ENCODE measurements at places on chromosomes 2 and 18.

DNA sequence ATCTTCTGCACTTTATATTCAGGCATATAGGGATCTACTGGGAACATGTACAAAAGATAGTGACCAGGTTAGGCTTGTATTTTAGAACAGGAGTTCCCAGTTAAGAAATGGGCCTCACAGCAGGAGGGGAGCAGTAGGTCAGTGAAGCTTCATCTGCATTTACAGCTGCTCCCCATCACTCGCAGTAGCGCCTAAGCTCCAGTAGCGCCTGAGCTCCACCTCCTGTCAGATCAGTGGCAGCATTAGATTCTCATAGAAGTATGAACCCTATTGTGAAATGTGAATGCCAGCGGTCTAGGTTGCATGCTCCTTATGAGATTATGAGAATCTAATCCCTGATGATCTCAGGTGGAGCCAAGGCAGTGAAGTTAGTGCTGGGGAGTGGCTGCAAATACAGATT lies 224.4 kb upstream of the CYRIA start:
- no peak for DNase-seq

- no peak for DNase-seq
Measured at GRCh38 chr2:239910851-239911640, 114.1 kb downstream of the NDUFA10 start.

- no peak for DNase-seq
Measured at GRCh38 chr2:171553858-171554257, 31.6 kb downstream of the CYBRD1 start.

GRCh38 chr2:64489081-64489751 lies 34.9 kb upstream of the AFTPH start:
- DNase-seq: no peak

DNA sequence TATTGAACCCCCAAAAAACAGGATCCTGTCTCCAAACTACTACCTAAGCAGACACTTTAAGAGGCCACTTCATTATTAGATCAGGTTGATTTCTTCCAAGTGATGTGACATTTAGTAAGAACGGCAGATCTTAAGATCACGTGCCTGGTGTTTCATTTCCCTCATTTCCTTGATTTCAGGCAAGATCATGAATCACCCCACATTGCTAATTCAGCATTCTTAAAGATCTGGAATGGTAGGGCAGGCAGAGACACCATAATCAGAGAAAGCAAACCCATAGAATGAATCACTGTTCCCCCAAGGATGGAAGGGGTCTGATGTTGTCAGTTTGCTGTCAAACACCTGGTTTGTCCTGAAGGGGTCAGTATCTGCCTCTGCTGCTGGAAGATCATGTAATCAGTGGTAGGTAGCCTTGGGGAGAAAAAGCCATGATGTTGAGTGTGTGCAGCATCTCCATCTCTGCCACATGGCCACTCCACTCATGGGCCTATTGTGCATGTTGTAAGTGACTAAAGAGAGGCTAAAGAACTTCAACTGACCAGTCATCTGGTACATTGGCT lies 133.9 kb downstream of the ARHGAP15 start:
- no peak for DNase-seq

- DNase-seq: no peak
Measured at GRCh38 chr2:59756150-59756549, 797.3 kb downstream of the BCL11A start.

- DNase-seq: no peak
Measured at GRCh38 chr2:20241973-20242726, 17.2 kb upstream of the SDC1 start.

- no peak for DNase-seq
Measured at GRCh38 chr18:76643996-76644395, 149.0 kb upstream of the ZNF516 start.

DNA sequence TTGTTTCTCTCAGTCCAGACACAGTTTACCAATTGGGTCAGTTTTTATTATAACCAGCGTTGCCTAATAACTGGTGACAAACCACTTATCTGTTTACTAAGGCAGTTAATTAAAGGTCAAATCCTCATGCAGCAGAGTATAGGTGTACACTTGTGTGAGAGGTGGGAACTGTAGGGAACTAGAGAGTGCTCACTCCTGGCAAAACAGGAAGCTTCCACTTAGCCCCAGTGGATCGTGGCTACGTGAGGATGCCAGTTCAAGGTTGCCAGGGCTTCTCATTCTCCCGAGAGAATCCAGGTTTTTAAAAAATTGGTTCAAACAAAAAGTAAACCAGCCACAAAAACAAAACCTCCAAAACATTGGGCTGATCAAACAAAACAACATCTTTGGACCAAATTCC lies 8.1 kb downstream of the CYBRD1 start:
- DNase-seq: no peak

- DNase-seq: no peak
Measured at GRCh38 chr2:49162151-49162550, 7.8 kb upstream of the FSHR start.

GRCh38 chr2:55581435-55581834 lies 36.0 kb downstream of the PPP4R3B start:
- no peak for DNase-seq

GRCh38 chr2:138201286-138201685 lies 237.0 kb downstream of the HNMT start:
- DNase-seq: no peak

DNA sequence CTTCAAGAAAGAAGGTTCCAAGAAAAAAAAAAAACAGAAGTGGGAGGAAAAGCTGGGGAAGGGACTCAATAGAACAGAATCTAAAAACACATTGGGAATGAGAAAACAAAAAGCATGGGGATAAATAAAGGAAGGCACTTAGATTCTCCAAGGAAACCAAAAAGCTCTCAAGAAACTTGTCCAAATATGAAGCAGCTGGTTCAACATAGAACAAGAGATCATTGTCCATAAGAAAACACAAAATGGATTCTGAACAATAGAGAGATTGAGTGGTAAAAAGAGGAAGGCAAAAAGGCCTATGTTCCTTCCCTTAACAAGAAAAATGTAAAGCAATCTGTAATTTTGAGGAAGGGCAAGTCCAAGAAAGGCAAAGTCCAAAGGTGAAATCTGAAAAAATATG lies 32.9 kb upstream of the ALK start:
- DNase-seq: no peak

- DNase-seq: no peak
Measured at GRCh38 chr2:240401308-240401707, 34.2 kb upstream of the GPC1 start.

- DNase-seq: no peak
Measured at GRCh38 chr18:13006531-13007247, 15.5 kb downstream of the CEP192 start.

DNA sequence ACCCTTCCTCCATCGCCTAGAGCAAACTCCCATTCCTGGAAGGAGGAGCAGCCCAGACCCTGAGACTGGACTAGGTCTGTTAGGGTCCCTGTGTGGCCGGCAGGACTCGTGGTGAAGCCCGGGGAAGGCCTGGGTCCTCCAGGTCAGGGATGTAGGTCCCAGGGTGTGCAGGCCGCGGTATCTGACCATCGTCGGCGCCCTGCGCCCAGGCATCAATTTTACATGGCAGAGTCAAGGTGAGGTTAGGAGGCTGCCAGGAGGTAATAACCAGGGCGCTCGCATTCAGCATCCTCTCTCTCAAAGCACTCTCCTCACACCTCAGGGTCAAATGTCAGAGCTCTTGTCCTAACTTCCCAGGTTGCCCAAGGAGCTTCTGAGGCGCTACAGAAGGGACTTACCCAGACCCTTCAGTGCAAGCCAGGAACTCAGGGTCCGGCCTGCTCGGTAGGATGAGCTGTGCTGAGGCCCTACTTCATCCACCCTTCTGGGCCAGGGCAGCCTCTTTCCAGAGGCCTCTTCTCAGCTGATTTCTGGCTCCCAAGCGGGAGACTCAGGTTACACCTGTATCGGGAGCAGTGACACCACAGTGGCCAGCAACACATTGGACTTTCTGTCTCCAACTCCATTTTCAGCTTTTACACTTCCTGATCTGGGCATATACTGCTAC lies 628 bp downstream of the SH2D6 start:
- no peak for DNase-seq

GRCh38 chr2:144115739-144116291 lies 404.1 kb downstream of the ZEB2 start:
- DNase-seq: no peak

DNA sequence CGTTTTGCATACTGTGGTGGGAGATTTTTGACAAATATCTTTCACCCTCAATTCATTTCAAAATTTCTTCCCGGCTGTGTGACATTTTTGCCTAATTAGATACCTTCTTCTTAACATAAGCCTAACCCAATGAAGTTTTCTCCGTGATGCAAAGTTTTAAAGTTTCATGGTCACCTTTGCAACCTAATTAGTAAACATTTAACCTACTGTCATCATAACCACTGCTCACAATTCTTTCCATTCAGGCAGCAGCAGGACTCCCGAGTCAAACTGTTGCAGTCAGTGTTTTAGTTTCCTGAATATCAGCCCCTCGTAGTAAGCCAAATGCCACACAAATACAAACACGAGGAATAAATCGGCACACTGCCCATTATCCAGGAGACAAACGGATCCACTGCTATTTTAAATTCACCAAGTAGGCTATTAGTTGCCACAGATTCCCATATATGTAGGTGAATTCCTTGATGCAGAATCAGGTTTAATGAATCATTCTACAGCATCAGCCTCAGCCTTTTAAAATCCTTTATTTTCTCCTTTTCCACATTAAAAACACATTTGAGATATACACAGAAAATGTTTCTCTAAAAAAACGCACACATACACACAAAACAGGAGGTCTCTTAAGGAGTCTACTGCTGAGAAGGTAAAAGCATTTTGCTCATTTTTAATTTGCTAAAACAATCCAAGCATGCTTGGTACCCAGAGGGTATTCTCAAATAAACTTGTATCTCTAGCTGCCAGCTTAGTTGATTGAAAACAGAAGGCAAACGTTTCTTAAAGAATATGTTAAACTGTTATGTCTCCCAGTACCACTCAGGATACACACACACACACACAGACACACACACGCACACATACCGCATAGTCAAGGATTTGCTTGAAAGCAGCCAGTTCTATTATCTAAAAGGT lies 106.5 kb upstream of the KCTD1 start:
- no peak for DNase-seq

- no peak for DNase-seq
Measured at GRCh38 chr2:219446101-219446504, 11.5 kb downstream of the SPEG start.

DNA sequence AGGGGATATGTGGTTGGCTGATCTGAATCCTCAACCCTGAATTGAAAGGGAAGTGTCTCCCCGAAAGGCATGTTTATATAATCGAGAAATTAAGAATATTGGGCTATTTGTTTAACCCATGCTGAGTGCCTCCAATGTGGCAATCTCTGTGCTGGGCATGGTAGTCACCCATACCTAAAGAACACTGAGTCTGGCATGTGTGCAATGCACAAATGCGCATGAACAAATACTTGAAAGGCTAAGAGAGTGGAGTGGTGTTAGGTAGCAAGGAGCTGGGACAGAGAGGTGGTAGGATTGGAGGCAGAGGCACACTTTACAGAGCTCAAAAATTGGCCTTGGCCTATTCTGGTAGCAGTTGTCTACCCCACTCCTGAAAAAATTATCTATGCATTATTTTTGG lies 645.1 kb upstream of the FAM98A start:
- DNase-seq: no peak

DNA sequence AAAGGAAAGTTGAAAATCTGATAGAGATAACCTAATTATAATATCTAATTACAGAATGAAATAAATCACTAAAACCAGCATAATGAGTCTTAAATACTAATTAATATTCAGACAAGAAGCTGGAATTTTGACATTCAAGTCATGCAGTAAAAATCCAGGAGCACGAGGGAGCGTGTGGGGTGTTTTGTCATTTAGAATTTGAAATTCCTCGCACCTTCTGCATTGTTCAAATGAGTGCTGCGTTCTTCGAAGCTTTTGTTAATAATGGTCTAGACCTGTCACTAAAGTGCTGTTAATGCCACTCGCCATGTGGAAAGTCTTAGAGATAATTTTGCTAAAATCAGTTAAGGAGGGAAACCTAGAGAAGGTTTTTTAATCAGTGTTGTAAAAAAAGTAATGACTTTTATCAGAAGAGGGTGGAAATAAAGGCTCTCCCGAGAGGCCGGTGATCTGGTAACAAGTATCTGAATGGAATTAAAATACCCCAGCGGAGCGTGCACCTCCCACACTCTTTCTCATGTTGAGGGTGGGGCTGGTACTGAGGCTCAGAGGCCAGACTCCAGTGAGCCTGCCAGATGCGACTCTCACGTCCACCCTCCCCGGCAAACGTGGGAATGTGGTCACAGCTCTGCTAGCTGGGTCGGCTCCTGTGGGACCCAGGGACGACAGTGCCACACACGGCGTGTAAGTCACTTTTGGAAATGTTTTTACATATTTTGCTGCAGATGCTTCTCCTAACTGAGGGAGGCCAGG lies 69.4 kb upstream of the MYT1L start:
- no peak for DNase-seq

DNA sequence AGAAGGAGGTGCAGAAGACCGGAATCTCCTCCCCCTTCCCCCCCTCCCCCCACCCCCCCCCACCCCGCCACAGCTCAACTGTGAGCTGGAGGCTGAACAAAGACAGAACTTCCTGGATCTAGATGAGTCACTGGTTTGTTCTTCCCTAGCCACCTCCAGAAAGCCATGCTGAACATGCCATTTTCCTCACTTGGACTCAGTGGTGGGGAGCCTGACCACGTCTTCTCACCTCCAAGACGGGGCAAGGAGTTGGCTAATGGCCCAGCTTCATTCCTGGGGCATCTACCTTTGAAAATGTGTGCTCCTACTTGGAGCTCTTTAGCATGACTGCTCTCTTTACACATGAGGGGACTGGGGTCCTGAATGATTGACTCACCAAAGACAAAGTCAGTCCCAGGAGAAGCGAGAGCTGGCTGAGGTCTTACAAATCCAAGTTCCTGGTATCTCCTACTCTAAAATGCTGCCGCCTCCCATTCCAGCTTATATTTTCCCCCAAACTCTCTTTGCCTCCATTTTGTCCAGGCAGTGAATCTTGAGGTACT lies 22.6 kb upstream of the FZD5 start:
- no peak for DNase-seq

DNA sequence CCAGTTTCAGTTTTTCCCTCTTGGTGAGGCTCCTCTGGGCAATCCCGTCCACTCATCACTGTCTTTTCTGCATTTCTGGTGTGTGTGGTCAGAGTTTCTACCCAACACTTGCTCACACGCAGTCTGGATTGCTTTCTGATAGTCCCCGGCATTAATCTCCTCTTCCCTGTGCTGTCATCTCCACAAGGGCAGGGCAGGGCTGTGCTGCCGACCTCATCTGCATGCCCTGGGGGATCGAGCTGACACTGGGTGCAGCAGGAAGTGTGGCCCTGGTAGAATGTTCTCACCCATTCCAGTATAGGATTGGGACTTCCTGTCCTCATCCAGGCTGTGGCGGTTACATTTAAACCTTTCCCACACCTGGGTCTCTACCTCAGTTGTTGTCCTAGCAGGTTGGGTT lies 80.0 kb upstream of the FAM136A start:
- no peak for DNase-seq

DNA sequence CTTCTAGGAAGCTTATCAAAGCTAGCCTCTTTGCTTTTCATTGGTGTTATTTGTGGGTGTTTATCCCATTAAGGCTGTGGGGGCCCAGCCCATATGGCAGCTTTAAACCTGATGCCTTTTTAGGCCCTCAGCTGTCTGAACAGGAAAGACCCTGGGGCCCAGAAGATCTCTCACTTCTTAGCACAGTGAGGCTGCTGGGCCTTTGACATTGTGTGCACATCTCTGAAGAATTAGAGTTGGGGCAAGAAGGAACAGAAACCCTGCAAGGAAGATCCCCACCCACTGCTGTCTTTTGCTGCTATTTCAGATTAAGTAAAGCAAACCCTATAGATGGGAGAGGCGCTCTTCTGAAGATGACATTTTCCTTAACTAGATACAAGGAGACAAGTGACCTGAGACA lies 250.0 kb downstream of the SMAD2 start:
- no peak for DNase-seq
